ENCODE measurements at places on chromosomes 7 and 10.

DNA sequence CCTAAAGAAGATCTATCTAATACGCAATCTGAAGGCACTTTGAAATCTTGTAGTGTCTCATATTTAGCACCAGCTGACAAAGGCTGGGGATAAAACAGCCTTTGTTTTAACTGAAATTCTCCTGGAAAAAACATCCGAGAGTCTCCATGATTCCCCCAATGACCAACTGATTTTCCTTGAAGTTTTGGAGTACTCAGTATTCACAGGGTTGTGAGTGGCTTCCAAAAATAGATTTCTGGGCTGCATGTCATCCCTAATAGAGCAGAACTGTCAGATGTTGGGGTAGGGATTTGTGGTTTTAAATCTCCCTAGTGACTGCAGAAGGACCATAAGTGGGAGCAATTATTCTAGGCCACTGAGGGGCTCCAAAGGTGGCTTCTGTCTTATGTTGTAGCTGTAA lies 206.4 kb downstream of the TAX1BP1 start:
- DNase-seq = no peak

DNA sequence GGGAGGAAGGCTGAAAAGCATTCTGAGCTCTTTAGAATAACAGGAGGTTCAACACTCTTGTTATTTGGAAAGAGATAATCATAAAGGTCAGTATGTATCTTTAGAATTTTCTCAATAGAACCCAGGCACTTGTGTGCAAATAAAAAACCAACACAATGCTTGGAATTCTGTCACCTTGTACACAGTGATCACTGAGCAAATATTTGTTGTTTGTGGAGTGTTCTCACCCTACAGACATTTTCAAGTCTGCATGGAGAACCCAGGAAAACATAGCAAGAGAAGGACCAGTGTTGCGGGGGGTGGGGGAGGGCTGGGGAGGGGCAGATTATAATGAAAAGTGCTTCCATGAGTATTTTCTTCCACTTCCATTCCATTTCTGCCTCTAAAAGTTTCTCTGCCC lies 87.4 kb downstream of the FAM107B start:
- DNase-seq = no peak

DNA sequence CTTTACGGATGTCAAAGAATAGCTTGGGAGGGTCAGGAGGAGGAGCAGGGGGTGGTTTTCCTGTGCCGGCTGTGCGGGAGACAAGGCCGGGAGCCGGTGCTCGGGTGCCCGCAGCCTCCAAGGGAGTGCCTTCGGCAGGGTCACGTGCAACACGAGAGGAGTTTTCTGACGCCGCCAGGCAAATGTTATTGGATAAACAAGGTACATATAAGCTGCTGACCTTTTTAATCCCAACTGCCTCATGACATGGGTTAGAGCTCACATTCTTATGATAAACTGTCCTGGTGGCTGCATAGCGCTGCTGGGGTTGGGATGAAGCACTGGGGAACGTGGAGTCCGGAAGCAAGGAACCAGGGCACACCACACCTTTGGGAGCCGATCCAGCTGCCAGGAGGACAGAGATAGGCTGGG lies 124.8 kb upstream of the PDLIM1 start:
- DNase-seq = no peak

DNA sequence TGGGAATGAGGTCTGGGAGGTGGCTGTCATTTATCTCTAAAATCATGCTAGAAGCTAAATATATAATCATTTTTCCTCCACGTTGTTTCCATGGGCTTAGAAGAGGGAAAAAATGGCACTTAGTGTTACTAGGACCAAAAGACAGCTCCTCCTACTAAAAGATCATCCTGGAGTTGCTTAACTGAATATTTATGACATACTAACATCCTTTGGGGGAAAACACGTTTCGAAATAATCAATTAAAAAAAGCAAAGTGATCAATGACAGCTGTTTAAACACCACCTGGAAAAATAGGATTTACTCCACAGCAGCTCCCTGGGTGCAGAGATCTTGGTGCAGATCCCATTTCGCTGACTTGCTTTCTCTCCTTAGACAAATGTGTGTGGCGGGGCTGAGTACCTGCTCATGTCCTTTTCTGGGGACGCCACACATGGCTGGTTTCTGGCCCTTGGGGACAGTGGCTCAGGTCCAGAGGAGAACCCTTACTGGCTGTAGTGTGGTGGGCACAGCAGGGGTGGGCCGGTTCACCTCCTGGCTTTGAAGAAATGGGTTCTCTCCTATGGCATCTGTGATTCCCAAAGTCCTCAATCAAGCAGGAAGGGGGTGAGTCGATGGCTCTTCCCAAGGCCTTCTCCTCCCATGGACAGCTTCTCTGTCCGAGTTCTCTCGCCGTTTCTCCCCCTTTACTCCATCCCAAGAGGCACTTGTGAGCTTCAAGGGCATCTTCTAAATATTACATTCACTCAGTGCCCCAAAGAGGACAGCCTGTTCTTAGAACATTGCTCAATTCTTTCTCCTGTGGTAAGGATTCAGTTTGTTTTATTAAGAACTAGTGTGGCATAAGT lies 156.4 kb upstream of the KLF14 start:
- DNase-seq = no peak

DNA sequence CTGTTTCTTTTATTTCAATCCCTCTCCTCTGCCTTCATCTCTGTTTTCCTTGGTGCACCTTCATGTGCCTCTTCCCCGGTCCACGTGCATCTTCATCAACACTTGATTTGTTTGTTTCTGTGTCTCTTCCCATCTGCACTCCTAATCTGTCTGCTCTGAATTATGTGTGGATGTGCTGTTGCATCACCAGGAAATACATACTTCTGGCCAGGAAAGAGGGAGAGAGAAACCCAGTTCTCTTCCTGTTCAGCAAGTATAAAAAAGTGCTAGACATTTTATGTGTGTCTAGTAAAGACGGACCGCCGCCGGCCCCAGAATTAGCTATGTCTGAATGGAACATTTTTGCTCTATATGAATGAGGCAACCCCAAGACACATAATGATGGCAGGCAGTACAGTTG lies 93.8 kb downstream of the CALD1 start:
- DNase-seq = no peak

GRCh38 chr10:80382989-80383388 lies 25.4 kb upstream of the PRXL2A start:
- no peak for DNase-seq

DNA sequence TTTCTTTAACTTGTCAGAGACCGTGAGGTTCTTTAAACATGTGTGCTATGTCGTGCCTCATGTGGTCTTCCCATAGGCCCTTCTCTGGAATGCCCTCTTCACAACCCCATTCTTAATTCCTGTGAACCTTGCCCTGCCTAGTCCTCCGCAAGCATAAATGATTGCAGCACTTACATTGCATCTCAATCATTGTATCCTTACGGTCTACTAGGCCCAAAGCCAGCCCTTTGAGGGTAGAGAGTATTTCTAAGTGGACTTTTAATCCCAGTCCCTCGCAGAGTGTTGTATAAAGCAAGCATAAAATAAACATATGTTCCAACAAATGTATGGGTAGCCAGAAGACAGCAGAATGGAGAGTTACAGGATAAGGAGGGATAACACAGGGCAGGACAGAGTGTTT lies 92.1 kb upstream of the FAM133B start:
- no peak for DNase-seq

GRCh38 chr7:138579671-138580070 lies 119.6 kb downstream of the TRIM24 start:
- DNase-seq = no peak

DNA sequence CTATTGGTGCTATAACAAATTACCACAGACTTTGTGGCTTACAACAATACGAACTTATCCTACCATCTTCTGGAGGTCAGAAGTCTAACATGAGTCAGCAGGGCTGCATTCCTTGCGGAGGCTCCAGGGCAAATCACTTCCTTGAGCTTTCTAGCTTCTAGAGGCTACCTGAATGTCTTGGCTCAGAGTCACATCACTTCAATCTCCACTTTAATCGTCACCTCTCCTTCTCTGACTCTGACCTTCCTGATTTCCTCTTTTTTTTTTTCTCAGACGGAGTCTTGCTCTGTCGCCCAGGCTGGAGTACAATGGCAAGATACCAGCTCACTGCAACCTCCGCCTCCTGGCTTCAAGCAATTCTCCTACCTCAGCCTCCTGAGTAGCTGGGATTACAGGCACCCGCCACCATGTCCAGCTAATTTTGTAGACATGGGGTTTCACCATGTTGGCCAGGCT lies 44.6 kb upstream of the ANAPC16 start:
- peak; percentile 61 for DNase-seq

DNA sequence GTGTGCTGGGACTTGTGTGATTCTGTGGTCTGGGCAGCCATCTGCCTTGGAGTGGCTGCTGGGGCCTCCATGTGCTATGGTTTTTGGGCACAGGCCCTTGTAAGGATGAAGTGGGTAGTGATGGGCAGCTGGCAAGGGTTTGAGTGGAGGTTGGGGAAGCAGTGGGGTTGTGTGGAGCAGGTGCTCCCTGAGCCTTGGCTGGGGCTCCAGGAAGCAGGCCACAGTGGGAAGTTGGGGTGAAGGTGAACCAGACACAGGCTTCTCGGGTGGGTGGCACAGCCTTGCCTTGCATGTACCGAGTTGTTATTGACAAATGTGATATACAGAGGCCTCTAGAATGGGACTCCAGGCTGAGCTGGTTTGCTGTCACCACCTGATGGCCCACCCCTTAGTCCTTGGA lies 82.3 kb downstream of the ADCY1 start:
- no peak for DNase-seq

DNA sequence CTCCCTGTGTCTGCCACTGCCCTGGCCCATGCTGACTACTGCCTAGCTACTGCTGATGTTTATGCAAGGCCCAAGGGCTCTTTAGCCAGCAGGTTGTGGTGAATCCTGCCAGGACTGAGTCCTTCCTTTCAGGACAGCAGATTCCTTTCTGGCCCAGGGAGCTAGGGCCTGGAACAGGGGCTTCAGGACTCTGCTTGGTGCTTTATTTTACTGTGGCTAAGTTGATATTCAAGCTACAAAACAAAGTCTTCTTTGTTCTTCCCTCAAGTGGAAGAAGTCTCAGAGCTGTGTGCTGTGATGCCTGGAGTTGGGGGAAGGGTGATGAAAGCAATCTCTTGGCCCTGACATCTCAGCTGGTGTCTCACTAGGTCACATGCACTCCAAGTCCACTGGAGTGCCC lies 66.2 kb upstream of the NME8 start:
- no peak for DNase-seq

DNA sequence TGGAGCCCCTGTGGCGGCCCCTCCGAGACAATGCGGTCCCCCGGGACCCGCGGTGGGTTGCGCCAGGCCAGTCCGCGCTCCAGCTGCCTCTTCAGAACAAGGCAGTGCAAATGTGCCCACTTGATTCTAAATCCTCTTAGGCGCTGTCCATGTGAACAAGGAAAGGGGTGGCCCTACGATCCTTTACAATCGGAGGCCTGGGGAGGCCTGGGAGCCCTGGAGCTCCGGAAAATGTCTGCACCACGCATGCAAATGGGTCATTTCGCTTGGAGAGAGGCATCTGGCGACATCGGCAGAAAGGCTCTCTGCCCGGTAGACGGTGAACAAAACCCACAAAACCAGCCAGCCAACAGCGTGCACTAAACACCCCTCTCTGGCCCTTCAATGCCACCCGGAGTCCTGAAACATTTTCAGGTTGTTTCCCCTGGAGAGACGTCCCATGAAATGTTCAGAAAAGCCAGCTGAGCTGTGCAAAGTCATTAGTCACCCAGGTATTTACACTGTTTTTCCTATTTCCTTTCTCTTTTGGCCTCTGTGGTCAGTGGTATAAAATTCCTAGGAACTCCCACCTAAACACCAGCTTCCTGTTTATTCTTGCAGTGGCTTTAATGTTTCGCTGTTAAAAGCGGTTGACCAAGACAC lies 102.8 kb upstream of the ZNF438 start:
- DNase-seq = no peak

- DNase-seq = no peak
These were observed 13.3 kb upstream of the IFIT1B start for GRCh38 chr10:89364531-89364930.

DNA sequence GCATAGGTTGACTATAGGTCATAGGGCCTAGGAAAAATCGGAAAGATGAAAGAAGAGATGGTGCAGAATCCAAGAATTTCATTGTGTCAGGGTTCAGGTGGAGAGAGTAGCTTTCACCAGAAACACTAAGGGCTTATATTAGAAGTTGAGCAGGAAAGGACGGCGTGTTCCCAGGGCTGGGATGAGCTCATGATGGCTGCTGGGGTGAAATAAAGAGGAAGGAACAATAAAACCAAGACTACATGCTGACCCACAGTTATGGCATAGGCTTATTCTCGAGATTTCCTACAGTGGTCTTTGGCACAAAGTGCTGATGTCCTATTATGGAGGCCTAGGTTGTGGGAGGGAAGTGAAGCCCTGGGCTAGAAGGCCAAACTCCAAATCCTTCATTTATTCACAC lies 195.8 kb downstream of the PTEN start:
- DNase-seq = no peak

- no peak for DNase-seq
These were observed 2.9 kb downstream of the RAMP3 start for GRCh38 chr7:45160417-45160881.

DNA sequence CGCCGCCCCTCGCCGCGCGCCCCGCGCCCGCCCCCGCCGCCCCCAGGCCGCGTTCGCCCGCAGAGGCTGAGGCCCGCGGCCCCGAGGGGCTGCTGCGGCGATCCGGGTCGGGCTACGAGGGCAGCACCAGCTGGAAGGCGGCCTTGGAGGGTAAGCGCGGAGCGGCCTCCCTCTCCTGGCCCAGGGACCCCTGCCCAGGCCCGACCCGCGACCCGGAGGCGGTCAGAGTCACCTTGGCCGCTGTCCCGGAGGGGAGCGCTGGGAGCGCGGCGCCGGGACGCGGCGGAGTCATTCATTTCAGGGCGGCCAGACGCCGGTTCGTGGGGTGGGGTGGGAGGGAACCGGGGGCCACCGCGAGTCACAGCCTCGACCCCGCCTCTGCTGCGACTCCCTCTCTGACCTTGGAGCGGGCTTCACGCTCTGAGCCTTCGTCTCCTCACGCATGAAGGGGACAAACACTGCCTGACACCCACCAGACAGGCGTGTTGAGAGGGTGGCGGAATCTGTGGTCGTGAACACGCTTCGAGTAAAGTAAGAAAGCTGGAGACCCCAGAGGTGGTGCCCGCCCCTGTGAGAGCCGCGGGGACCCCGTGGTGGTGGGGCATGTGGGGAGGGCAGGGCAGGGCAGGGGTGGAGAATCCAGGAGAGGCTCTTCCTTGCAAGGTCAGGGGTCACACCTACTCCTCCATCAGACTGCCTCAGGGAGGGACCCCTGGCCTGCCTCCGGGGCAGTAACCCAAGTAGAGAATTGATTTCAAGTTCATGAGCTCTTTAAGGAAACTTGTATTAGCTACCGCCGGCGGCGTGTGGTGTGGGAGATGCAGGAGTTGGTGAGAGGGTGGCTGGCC lies 707 bp downstream of the CLEC2L start:
- no peak for DNase-seq

DNA sequence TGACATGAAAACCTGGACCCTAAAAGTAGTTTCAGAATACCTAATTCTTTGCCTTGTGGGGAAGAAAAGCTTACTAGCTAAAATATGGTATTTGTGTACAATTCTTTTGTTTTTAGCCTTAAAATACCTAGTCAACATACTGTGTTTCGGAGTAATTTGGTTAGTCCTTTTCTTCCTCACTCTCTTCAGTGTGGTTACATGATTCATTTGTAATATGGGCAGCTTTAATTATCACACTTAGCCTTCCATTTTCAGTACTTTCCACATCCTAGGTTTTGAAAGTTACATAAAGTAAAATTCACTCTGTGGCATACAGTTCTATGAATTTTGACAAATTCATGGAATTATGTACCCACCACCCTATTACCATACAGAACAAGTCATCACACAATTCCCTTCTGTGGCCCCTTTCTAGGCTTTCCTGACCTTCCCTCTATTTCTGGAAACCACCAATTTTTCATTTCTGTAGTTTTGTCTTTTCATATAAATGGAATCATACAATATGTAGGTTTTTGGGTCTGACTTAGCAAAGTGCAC lies 96.2 kb downstream of the EMX2 start:
- DNase-seq = no peak

Measured in GM04504 (cell line).